Left renal pelvis (tissue), 4 donors: ENCODE measurements at places on chromosomes 13 and 19. TPM values are rescaled to one million over a fixed set of nuclear protein-coding genes. Genes with fewer than 3 reads are reported as not detected.

The SPC24 gene
- polyA plus RNA-seq = 15.8 TPM

The KIR2DL1 gene
- polyA plus RNA-seq = not detected

The CYP4F2 gene
- polyA plus RNA-seq = 0.27 TPM

The CAPN12 gene
- 10.6 TPM for polyA plus RNA-seq

The ZNF506 gene
- polyA plus RNA-seq = 33.9 TPM

The CEACAM7 gene
- polyA plus RNA-seq = not detected

The CD79A gene
- 0.82 TPM for polyA plus RNA-seq

The FPR1 gene
- polyA plus RNA-seq = 0.80 TPM

The DZIP1 gene
- polyA plus RNA-seq = 65.7 TPM

The MEIOSIN gene
- not detected for polyA plus RNA-seq

The STXBP2 gene
- polyA plus RNA-seq = 80.1 TPM

The ARRDC5 gene
- polyA plus RNA-seq = not detected

The KPNA3 gene
- polyA plus RNA-seq = 41.8 TPM

The NOTCH3 gene
- polyA plus RNA-seq = 89.2 TPM

The RNF225 gene
- not detected for polyA plus RNA-seq

The PRR12 gene
- 15.4 TPM for polyA plus RNA-seq

The CLDND2 gene
- polyA plus RNA-seq = 3.5 TPM

The ZNF723 gene
- not detected for polyA plus RNA-seq

The TNFSF9 gene
- polyA plus RNA-seq = 0.43 TPM

The CYTH2 gene
- polyA plus RNA-seq = 75.4 TPM

The C13orf42 gene
- polyA plus RNA-seq = 0.29 TPM

The ZNF28 gene
- 24.3 TPM for polyA plus RNA-seq

The LIPE gene
- 10.4 TPM for polyA plus RNA-seq

The IZUMO1 gene
- polyA plus RNA-seq = 0.46 TPM

The FCAR gene
- polyA plus RNA-seq = 0.50 TPM

The TRAPPC5 gene
- polyA plus RNA-seq = 65.4 TPM

The C1QTNF9 gene
- 0.14 TPM for polyA plus RNA-seq

The PDE4C gene
- 0.57 TPM for polyA plus RNA-seq

The RPS16 gene
- 1,121 TPM for polyA plus RNA-seq

The CCL25 gene
- 0.47 TPM for polyA plus RNA-seq

The PALM3 gene
- 0.94 TPM for polyA plus RNA-seq

The C13orf46 gene
- polyA plus RNA-seq = 0.23 TPM

The CD33 gene
- polyA plus RNA-seq = 2.1 TPM

The POU2F2 gene
- polyA plus RNA-seq = 1.7 TPM

The ZNF430 gene
- polyA plus RNA-seq = 11.9 TPM

The CLEC11A gene
- 23.8 TPM for polyA plus RNA-seq

The CCDC8 gene
- polyA plus RNA-seq = 94.6 TPM

The BRSK1 gene
- polyA plus RNA-seq = 20.6 TPM

The GRIN2D gene
- 2.2 TPM for polyA plus RNA-seq

The HSD17B14 gene
- polyA plus RNA-seq = 8.3 TPM

The HNRNPA1L2 gene
- polyA plus RNA-seq = 25.0 TPM

The PSMC4 gene
- 55.3 TPM for polyA plus RNA-seq
